ENCODE measurements at places on chromosomes 4 and X.

DNA sequence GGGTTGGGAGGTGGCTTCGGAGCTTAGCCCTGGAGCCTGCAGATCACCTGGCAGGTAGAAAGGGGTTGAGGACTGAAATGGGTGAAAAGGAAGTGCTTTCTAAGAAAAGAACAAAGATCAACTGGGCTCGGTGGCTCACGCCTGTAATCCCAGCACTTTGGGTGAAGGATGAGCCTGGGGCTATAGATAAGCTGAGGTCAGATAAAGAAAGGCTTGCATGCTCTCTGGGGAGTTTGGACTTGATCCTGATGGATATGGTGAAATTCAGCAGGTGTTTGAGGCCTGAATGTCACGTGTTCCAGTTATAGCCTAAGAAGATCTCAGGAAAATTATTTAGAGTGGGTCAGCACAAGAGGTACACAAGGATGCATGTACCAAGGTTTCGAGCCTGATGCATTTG, 40.8 kb downstream of the SLC34A2 start:
- peaks cover 5% of the 10 kb centered on the region for H3K4me1 ChIP-seq
- H3K4me3 ChIP-seq = no peak overlapping the region
- H3K27me3 ChIP-seq = no peaks in the 10 kb centered on the region
- H3K27ac ChIP-seq = no peak overlapping the region
- H3K36me3 ChIP-seq = no peaks in the 10 kb centered on the region

DNA sequence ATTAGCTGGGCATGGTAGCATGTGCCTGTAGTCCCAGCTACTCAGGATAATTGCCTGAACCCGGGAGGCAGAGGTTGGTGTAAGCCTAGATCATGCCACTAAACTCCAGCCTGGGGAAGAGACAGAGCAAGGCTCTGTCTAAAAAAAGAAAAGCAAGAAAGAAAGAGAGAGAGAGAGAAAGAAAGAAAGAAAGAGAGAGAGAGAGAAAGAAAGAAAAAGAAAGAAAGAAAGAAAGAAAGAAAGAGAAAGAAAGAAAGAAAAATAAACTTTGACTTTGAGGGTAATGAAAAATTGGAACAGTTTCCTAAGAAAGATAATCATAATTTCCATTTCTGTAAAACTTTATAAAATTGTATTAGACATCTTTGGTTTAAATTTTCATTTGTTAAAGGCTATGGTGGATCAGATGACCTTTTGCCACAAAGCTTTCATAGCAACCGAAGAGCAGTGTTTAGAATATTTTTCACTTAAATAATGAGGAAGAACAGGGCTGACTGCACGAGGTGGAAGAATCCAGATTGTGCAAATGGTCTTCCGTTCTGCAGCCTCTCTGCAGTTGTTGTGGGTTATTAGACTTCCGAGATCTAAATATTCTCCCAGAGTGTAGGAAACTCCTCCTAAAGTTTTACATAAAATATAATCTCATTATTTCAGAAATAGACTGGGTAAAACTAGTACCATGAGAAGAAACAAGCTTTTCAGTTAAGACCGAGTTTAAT, 55.9 kb downstream of the RBM47 start:
- H3K4me3 ChIP-seq = no peak overlapping the region
- no peaks in the 10 kb centered on the region for H3K36me3 ChIP-seq
- no peak overlapping the region for H3K27ac ChIP-seq

- no peak for DNase-seq
- H3K4me1 ChIP-seq = no peaks in the 10 kb centered on the region
Measured at GRCh38 chrX:139039041-139039440, 327.5 kb upstream of the FGF13 start.

DNA sequence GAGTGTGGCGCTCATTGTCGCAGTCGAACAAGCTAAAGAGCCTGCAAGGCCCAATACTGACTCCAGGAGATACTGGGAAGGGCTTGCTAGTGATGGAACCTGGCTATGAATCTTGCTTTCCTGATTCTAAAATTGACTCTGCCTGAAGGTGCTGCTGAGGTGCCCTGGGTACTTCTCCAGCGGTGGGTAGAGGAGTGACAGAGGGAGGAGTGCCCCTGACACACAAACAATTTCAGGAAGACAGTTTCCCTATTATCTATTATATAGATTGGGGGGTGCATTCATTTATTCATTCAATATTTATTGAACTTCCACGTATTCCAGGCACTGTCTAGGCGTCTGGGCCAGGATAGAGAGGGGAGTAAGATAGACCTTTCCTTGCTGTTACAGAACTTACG, 339.2 kb upstream of the GATB start:
- H3K4me1 ChIP-seq = no peaks in the 10 kb centered on the region
- H3K36me3 ChIP-seq = no peaks in the 10 kb centered on the region
- DNase-seq = no peak
- H3K27me3 ChIP-seq = no peaks in the 10 kb centered on the region

DNA sequence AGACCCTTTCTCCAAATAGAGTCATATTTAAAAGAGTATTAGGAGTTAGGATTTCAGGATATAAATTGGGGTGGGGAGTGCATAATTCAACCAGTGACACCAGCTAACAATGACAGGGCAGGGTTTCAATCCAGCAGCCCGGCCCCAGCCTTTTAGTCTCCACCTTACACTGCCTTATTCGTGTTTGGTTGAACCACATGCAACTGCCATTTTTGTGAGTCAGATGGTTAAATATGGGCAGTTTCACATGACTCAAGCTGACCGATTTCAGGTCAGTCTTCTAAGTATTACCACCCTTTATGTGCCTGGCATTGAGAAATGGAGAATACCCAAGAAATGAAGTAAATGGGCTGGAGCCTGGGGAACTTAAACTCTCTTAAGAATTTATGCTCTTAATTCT, 102.8 kb downstream of the STOX2 start:
- DNase-seq = no peak
- H3K36me3 ChIP-seq = peaks cover 1% of the 10 kb centered on the region
- no peaks in the 10 kb centered on the region for H3K4me1 ChIP-seq

- H3K4me3 ChIP-seq = peak within 1 kb of the TSS; percentile 91
- no peaks in the 10 kb centered on the region for H3K27me3 ChIP-seq
- H3K27ac ChIP-seq = peak within 1 kb of the TSS; percentile 100
- H3K4me1 ChIP-seq = peaks cover 3% of the 10 kb centered on the region
Measured at GRCh38 chr4:183504930-183505610, at the start of gene ING2. ING2 (plus strand) TSS chr4:183505058; CDS start chr4:183505196, 138 bp downstream.

DNA sequence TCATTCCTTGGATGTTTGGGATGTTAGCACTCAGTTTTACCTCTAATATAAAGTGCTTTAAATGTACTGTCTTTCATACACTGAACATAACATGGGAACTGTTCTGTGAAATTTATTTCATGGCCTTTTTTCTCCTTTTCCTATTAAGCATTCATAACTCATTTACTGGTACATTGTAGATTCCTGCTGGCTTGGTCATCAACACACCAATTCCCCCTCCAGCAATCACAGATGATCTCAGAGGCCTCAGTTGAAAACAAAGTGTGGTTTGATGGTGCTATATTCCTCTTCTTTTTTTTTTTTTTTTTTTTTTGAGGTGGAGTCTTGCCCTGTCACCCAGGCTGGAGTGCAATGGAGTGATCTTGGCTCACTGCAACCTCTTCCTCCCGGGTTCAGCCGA, 61.9 kb upstream of the FAM47B start:
- no peaks in the 10 kb centered on the region for H3K36me3 ChIP-seq
- H3K4me1 ChIP-seq = no peaks in the 10 kb centered on the region
- H3K4me3 ChIP-seq = no peak overlapping the region
- H3K27ac ChIP-seq = no peak overlapping the region

- H3K27me3 ChIP-seq = no peaks in the 10 kb centered on the region
- no peaks in the 10 kb centered on the region for H3K36me3 ChIP-seq
- no peak overlapping the region for H3K4me3 ChIP-seq
- no peaks in the 10 kb centered on the region for H3K4me1 ChIP-seq
- no peak for DNase-seq
Measured at GRCh38 chr4:48262926-48263325, 6.7 kb downstream of the TEC start.

DNA sequence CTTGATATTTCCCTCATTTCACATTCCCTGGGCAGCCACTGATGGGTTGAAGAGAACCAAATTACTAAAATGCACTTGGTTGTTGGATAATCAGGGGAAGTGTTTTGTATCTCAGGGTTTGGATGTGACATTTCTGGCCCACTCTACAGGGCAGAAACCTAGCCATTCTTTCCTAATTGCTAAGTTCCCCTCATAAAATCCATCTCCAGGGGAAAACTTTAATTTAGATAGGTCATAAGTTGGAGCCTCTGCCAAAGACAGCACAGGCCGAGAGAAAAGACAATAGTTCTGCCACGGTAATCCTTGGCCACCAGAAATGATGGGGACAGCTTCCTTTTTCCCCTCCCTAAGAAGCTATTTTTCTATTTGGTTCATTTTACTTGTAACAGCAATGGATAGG, 192.7 kb upstream of the C1QTNF7 start:
- no peaks in the 10 kb centered on the region for H3K27me3 ChIP-seq
- DNase-seq = no peak
- H3K36me3 ChIP-seq = no peaks in the 10 kb centered on the region
- H3K27ac ChIP-seq = no peak overlapping the region

DNA sequence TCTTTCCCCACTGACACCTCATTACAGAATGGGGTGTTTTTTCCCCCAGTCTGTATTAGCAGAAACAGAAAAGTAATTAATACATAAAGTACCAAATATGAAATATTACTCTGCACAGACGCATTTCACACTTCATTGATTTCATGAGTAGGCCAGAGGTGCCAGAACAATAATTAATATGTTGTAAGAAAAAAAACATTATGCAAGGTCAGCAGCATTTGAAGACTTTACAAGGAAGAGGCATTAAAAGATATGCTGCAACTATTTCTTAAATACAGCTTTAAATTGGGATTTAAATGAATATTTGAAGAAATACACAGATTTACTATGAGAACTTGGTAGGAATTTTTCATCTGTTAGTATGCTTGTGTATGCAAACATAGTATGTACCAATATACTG, 37.7 kb downstream of the NAA11 start:
- no peak for DNase-seq
- H3K27me3 ChIP-seq = no peaks in the 10 kb centered on the region
- H3K4me1 ChIP-seq = no peaks in the 10 kb centered on the region
- H3K27ac ChIP-seq = no peak overlapping the region

DNA sequence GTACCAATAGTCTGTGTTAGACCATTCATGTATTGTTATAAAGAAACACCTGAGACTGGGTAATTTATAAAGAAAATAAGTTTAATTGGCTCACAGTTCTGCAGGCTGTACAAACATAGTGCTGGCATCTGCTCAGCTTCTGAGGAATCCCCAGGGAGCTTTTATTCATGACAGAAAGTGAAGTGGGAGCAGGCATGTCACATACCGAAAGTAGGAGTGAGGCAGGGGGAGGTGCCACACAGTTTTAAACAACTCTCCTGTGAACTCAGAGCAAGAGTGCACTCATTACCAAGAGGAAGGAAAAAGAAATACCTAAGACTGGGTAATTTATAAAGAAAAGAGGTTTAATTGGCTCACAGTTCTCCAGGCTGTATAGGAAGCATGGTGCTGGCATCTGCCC, 591.2 kb downstream of the PPP4R3C start:
- H3K27me3 ChIP-seq = no peaks in the 10 kb centered on the region
- H3K4me3 ChIP-seq = no peak overlapping the region
- H3K4me1 ChIP-seq = no peaks in the 10 kb centered on the region

DNA sequence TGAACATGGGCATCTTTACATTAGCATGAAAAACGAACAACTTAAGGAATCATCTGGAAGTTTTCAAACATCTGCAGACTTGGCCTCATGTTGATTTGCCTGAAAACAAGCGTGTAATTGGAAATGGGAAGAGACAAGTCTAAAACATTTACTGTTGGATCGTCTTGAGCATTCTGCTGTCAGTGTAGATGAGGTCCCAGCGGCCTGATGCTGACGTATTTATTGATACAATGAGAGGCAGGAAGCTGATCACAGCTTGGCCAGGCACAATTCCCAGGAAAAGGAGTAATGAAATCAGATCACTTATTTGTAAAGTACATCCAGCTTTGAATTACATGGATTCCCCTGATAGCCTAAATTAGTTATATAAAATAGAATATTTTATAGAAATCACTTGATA, 210.6 kb downstream of the CLCN4 start:
- no peak overlapping the region for H3K27ac ChIP-seq
- H3K27me3 ChIP-seq = no peaks in the 10 kb centered on the region
- H3K36me3 ChIP-seq = no peaks in the 10 kb centered on the region
- no peak for DNase-seq
- no peak overlapping the region for H3K4me3 ChIP-seq

DNA sequence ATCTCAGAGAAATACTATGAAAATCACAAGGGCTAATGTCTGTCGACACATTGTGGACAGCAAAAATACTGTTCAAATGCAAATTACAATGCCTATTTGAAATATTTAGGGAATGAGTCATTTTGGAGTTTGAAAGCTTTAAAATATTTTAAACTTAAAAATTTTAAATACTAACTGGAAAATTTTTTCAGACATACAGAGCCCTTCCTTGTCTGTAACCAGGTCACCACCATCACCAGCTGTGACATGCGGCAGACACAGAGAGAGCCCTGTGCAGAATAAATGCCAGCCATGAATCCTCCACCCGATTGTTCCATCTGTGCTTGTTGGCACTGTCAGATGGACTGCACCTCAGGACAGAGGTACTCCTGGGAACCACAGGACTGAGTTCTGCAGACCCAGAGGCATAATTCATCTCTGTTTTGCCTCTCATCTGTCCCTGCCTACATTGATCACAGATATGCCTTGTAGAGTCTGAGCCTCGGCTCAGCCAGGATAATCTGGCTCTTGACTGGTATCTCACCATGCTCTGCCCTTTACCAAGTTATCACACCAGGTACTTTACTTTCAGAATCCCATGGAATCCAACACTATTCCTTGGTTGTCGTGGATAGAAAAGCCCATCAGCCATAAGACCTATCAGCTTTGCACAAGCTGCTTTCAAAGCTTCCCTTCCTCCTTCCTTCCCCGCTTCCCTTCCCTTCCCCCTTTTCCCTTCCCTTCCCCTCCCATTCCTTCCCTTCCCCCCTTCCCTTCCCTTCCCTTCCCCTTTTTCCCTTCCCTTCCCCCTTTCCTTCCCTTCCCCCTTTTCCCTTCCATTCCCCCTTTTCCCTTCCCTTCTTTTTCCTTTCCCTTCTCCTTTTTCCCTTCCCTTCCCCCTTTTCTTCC, 67.2 kb downstream of the TBC1D9 start:
- H3K36me3 ChIP-seq = no peaks in the 10 kb centered on the region
- H3K4me3 ChIP-seq = no peak overlapping the region
- DNase-seq = no peak
- peaks cover 2% of the 10 kb centered on the region for H3K4me1 ChIP-seq

GRCh38 chrX:96707804-96708203, 23.2 kb downstream of the DIAPH2 start:
- H3K4me3 ChIP-seq = no peak overlapping the region
- no peak for DNase-seq
- H3K27ac ChIP-seq = no peak overlapping the region
- no peaks in the 10 kb centered on the region for H3K27me3 ChIP-seq
- no peaks in the 10 kb centered on the region for H3K4me1 ChIP-seq

GRCh38 chr4:73259571-73260090, 1.0 kb upstream of the ANKRD17 start:
- H3K36me3 ChIP-seq = no peaks in the 10 kb centered on the region
- no peaks in the 10 kb centered on the region for H3K27me3 ChIP-seq
- peak overlapping the region; percentile 99 for H3K27ac ChIP-seq
- H3K4me3 ChIP-seq = peak overlapping the region; percentile 97
- H3K4me1 ChIP-seq = peaks cover 3% of the 10 kb centered on the region

- no peaks in the 10 kb centered on the region for H3K27me3 ChIP-seq
- no peak overlapping the region for H3K27ac ChIP-seq
- no peaks in the 10 kb centered on the region for H3K36me3 ChIP-seq
- no peaks in the 10 kb centered on the region for H3K4me1 ChIP-seq
- no peak for DNase-seq
- no peak overlapping the region for H3K4me3 ChIP-seq
Measured at GRCh38 chrX:6067600-6067999, 161.1 kb downstream of the NLGN4X start.
